Activated T-helper 17 cell treated with anti-CD3 and anti-CD28 coated beads, Interleukin-2, amount 50 U/mL, for 72 hours (primary cell): ENCODE measurements at places on chromosomes 16 and 17. TPM values are rescaled to one million over a fixed set of nuclear protein-coding genes. Genes with fewer than 3 reads are reported as not detected.

CDH8 gene
- total RNA-seq: not detected

CBFB gene
- total RNA-seq: 115 TPM

SLC12A3 gene
- total RNA-seq: not detected

MYH3 gene
- 1.6 TPM for total RNA-seq

CYBC1 gene
- total RNA-seq: 297 TPM

LPCAT2 gene
- total RNA-seq: 1.5 TPM

ABCC6 gene
- total RNA-seq: 0.24 TPM

HSD11B2 gene
- total RNA-seq: 0.21 TPM

PITPNM3 gene
- 0.73 TPM for total RNA-seq

DNASE1L2 gene
- total RNA-seq: 2.4 TPM

MRM3 gene
- 19.9 TPM for total RNA-seq

GRCh38 chr16:15775663-15776304, 81.0 kb downstream of the MYH11 start:
- ATAC-seq: no peak
- H3K36me3 ChIP-seq: no peaks in the 10 kb centered on the region
- H3K4me1 ChIP-seq: no peaks in the 10 kb centered on the region
- H3K27me3 ChIP-seq: peaks cover 19% of the 10 kb centered on the region
- H3K4me3 ChIP-seq: no peak overlapping the region

DNA sequence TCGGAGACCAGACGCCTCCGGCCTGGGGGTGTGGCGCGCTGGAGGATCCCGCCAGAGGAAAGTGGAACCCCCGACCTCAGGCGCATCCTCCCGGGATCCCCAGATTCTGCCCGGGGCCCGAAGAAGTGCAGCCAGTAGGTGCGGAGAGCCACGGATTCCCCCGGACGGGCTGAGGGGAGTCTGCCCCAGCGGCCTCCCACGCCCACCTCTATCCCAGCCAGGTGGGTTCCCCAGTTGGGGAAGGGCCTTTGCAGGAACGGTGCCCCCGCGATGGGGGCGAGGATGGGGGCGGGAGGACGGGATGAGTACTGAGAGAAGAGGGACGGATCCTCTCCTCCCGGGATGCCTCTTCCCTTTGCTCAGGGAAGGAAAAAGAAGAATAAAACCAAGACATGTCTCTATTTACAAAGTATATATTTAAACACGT, 5.1 kb downstream of the CBX8 start:
- no peaks in the 10 kb centered on the region for H3K4me1 ChIP-seq
- H3K36me3 ChIP-seq: no peaks in the 10 kb centered on the region
- H3K4me3 ChIP-seq: no peak overlapping the region
- H3K27ac ChIP-seq: no peak overlapping the region
- no peak for ATAC-seq
- H3K27me3 ChIP-seq: peaks cover 33% of the 10 kb centered on the region

GRCh38 chr17:61280338-61280737, 119.3 kb upstream of the TBX2 start:
- no peaks in the 10 kb centered on the region for H3K27me3 ChIP-seq
- H3K36me3 ChIP-seq: peaks cover 4% of the 10 kb centered on the region
- ATAC-seq: peak; percentile 76
- H3K4me1 ChIP-seq: peaks cover 8% of the 10 kb centered on the region
- H3K4me3 ChIP-seq: no peak overlapping the region

- H3K4me3 ChIP-seq: no peak overlapping the region
- no peaks in the 10 kb centered on the region for H3K27me3 ChIP-seq
- no peak overlapping the region for H3K27ac ChIP-seq
- H3K36me3 ChIP-seq: no peaks in the 10 kb centered on the region
- no peak for ATAC-seq
Observed at GRCh38 chr16:72609933-72610332, 438.0 kb upstream of the PMFBP1 start.

- no peaks in the 10 kb centered on the region for H3K36me3 ChIP-seq
- no peaks in the 10 kb centered on the region for H3K4me1 ChIP-seq
- H3K27ac ChIP-seq: no peak overlapping the region
- H3K27me3 ChIP-seq: no peaks in the 10 kb centered on the region
- H3K4me3 ChIP-seq: no peak overlapping the region
Observed at GRCh38 chr16:87006789-87007745, 310.1 kb downstream of the C16orf95 start.

- H3K27ac ChIP-seq: no peak overlapping the region
- H3K4me3 ChIP-seq: no peak overlapping the region
- H3K27me3 ChIP-seq: peaks cover 34% of the 10 kb centered on the region
- H3K36me3 ChIP-seq: peaks cover 8% of the 10 kb centered on the region
- H3K4me1 ChIP-seq: peaks cover 8% of the 10 kb centered on the region
Observed at GRCh38 chr17:44831371-44831770, 1.3 kb upstream of the GJC1 start.

DNA sequence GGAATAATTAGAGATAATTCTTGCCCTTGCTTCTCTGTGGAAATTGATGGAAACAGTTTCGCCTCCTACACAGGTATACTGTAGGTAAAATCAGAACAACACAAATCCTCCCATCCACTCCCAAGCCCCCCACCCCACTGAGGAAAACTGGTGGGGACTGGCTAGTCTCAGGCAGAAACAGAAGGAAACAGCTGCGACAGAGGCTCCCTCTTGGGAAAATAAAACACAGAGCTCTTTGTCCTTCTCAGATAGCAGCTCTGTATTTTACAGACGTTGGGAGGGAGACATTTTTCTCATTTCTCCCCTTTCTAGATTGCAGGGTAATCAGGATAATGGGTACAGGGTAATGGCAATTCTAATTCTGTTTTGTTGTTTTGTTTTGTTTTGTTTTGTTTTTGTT, 1.1 kb downstream of the SLFN13 start:
- H3K4me1 ChIP-seq: no peaks in the 10 kb centered on the region
- no peaks in the 10 kb centered on the region for H3K27me3 ChIP-seq
- peaks cover 21% of the 10 kb centered on the region for H3K36me3 ChIP-seq
- peak overlapping the region; percentile 65 for H3K4me3 ChIP-seq
- no peak for ATAC-seq

DNA sequence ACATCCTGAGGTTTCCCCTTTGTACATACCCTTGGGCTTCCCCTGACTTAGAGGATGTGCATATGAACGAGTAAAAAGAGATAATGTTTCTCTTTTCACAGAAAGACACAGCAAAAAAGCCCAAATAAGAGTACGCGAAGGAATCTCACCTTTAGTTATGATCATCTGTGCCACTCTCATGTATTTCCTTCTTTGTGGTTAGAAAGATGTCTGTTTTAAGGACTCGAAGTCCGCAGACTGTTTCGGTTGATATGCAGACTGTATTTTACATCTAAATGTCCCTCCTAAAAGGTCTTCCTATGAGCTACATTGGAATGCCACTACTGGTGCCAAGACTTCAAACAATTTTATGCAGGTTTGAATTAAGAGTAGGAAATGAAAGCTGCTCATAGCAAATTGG, 102.3 kb upstream of the GOT2 start:
- peaks cover 21% of the 10 kb centered on the region for H3K27me3 ChIP-seq
- no peak for ATAC-seq
- H3K36me3 ChIP-seq: no peaks in the 10 kb centered on the region
- H3K4me1 ChIP-seq: no peaks in the 10 kb centered on the region
- no peak overlapping the region for H3K4me3 ChIP-seq

GRCh38 chr16:67939507-67940445, 3.1 kb upstream of the PSMB10 start:
- H3K27ac ChIP-seq: no peak overlapping the region
- H3K4me3 ChIP-seq: peak overlapping the region; percentile 48
- H3K27me3 ChIP-seq: no peaks in the 10 kb centered on the region

DNA sequence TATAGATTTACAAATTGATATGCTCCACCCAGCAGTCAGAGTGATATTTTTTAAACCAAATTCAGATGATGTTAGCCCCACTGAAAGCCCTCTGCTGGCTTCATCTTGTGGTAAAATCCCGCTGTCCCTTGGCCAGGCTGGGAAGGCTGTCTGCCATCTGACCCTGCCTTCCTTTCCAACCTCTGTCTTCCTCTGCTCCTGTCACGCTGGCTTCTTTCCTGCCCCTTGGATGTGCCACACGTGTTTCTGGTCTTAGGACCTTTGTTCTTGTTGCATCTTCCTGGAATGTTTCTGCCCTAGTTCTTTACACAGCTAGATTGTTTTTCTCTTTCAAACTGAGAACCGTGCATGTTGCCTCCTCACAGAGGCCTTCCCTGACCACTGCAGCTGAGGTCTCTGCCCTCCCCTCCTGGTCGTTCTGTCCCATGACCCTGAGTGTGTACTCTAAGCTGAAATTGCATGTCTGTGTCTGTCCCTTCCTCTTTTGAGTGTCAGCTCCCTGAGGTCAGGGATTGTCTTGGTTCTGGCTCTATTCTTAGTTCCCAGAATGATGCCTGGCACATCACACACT, 11.4 kb downstream of the NT5M start:
- ATAC-seq: no peak
- no peak overlapping the region for H3K27ac ChIP-seq
- no peak overlapping the region for H3K4me3 ChIP-seq
- H3K27me3 ChIP-seq: no peaks in the 10 kb centered on the region
- H3K36me3 ChIP-seq: no peaks in the 10 kb centered on the region
- H3K4me1 ChIP-seq: no peaks in the 10 kb centered on the region

DNA sequence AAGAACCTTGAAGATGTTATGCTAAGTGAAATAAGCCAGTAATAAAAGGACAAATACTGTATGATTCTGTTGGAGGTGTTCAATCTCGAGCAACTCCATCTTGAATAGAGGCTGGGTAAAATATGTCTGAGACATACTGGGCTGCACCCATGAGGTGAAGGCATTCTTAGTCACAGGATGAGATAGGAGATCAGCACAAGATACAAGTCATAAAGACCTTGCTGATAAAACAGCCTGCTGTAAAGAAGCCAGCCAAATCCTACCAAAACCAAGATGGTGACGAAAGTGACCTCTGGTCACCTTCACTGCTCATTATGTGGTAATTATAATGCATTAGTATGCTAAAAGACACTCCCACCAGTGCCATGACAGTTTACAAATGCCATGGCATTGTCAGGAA, 98.1 kb downstream of the RGS9 start:
- no peak overlapping the region for H3K4me3 ChIP-seq
- peaks cover 1% of the 10 kb centered on the region for H3K4me1 ChIP-seq
- peaks cover 3% of the 10 kb centered on the region for H3K27me3 ChIP-seq
- no peaks in the 10 kb centered on the region for H3K36me3 ChIP-seq
- no peak overlapping the region for H3K27ac ChIP-seq

GRCh38 chr17:58207451-58207850, 11.6 kb downstream of the MKS1 start:
- peaks cover 48% of the 10 kb centered on the region for H3K36me3 ChIP-seq
- no peaks in the 10 kb centered on the region for H3K4me1 ChIP-seq
- H3K4me3 ChIP-seq: no peak overlapping the region

GRCh38 chr16:48317614-48318315, 67.4 kb downstream of the SIAH1 start:
- no peaks in the 10 kb centered on the region for H3K27me3 ChIP-seq
- ATAC-seq: peak; percentile 81
- peak overlapping the region; percentile 45 for H3K4me3 ChIP-seq
- peaks cover 13% of the 10 kb centered on the region for H3K4me1 ChIP-seq

DNA sequence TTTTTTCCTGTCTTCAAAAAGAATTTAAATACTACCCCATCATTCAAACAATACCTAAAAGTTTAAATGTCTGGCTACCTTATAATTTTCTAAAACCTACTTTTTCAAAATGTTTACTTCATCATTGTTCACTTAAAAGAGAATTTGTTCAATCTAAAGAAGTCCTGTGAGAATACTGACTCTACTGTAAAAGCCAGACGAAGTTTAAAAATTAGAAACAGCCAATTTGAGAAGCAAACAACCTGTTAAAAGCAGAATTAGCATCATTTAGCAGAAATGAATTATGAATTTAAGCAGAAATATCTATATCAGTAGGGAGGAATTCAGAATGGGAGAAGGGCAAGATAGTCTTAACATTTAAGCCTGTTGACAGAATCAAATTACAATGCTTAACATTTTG, 2.1 kb downstream of the SKA2 start:
- no peak overlapping the region for H3K4me3 ChIP-seq
- H3K36me3 ChIP-seq: no peaks in the 10 kb centered on the region
- peaks cover 25% of the 10 kb centered on the region for H3K4me1 ChIP-seq
- H3K27me3 ChIP-seq: no peaks in the 10 kb centered on the region

DNA sequence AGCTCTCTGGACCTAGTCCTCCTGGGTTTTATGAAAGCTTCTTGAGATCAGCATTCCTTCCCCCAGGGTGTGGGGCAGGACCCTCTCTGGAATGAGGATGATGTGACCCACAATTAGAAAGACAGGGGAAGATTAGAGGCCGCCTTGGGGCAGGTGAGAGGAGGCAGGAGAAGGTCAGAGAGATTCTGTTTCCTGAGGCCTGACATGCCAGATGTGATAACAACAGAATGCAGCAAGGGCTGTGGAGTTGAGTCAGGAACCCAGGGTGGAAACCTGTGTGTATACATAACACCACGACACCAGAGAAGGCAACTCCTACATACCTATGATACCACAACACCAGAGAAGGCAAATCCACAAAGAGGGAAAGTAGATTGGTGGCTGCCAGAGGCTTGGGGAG, 5.4 kb upstream of the SLC5A10 start:
- H3K4me3 ChIP-seq: no peak overlapping the region
- peaks cover 5% of the 10 kb centered on the region for H3K4me1 ChIP-seq
- no peak overlapping the region for H3K27ac ChIP-seq
- peaks cover 6% of the 10 kb centered on the region for H3K27me3 ChIP-seq
- no peak for ATAC-seq

DNA sequence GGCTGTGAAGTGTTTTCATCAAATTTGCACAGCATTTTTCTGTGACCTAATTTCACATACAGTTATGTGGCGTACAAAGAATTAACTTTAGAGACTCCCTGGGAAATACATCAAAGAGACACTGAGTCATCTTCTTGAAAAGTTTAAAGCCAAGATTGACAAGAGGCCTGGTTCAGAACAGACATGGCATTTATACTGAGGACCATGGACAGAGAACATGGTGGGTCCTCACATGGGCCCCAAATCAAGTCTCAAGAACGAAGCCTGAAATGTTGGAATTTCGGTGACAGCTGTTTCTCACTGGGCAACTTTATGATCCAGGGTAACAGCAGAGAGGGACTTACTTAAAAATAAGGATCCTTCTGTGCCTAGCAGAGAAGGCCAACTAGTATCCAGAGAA, 311.5 kb upstream of the KCNJ16 start:
- no peaks in the 10 kb centered on the region for H3K4me1 ChIP-seq
- no peak for ATAC-seq
- peaks cover 17% of the 10 kb centered on the region for H3K27me3 ChIP-seq
- no peaks in the 10 kb centered on the region for H3K36me3 ChIP-seq
- no peak overlapping the region for H3K4me3 ChIP-seq

DNA sequence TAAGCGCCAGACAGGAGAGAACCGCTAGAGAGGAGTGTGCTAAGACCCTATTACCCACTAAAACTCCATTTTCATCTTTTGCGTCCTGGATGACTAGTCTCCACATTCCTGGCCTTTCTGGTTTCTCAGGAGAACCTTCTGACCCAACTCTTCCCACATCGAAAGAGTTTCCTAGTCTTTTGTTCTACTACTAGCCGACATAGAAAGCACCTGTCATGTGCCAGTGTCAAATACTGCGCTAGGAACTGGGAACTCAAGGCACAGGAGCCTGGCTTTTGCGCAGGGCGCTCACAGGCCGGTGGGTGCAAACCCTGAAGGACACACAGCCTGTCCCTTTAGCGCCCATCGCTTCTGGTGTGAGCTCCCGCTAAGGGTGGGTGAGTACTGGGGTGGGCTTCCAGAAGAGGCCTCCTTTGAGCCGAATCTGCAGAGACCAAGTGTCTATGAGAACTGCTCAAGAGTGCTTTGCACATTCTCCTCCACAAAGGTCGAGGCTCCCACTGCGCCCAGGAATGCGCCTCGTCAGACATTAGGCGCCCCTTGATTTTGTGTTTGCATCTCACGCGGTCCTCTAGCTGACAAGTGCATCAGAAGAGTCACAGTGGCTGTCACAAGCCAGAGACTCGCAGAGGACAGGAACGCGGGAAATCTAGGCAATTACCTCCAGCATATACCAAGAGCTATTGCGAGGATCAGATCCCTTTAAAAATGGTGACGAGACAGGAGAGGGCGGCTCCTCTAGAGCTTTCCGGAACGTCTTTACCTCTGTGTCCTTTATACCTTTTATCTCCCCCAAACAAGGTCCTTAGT, 2.0 kb upstream of the PSMB3 start:
- H3K4me1 ChIP-seq: peaks cover 23% of the 10 kb centered on the region
- peak overlapping the region; percentile 86 for H3K4me3 ChIP-seq
- ATAC-seq: no peak
- H3K27ac ChIP-seq: peak overlapping the region; percentile 95
- peaks cover 22% of the 10 kb centered on the region for H3K27me3 ChIP-seq
